ENCODE measurements at places on chromosomes 12 and 14.

DNA sequence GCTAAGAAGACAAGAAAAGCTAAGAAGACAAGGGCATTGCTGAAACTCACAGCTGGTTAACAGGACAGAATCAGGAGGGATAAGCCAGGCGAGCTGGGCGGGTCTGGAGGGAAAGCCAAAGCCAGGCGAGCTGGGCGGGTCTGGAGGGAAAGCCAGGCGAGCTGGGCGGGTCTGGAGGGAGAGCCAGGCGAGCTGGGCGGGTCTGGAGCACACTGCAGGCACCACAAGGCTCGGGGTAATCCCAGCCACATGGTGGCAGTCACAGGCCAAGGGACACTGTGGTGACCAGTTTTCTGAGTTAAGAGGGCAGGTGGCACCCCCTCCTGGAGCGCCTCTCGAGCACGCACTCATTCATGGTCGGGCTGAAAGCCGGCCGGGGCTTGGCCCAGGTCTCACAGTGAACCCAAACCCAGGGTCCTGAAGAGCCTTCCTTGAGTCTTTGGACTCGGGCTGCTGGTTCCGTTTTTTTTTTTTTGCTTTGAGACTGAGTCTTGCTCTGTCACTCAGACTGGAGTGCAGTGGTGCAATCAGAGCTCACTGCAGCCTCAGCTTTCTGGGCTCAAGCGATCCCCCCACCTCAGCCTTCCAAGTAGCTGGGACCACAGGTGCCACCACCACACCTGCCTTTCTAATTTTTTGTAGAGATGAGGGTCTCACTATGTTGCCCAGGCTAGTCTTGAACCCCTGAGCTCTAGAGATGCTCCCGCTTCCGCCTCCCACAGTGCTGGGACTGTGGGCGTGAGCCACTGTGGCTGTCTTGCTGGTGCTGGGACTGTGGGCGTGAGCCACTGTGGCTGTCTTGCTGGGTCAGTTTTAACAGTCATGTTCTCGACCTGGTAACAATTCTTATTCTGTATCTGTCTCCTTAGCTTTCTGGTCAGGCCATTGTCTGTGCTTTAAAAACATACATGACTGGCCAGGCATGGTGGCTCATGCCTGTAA is 40.2 kb downstream of the HSP90AA1 start:
- peak; percentile 80 for DNase-seq

DNA sequence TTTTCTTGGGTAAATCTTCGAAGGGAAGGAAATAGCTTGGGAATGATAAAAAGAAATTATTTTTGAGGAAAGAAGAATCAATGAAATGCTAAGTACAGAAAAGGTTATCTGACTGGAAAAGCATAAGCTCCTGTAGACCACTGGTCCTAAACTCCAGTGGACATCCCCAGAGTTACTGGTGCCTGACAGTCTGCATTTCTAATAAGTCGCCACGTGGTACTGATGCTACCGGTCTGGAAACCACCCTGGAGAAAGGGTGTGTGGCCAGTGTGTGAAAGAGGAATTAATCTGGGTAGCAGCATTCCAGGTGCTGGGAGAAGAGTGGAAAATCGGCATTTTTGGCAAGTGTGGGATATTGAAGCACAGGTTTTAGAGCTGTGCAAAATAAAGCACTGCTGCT is 73.3 kb downstream of the FBXW8 start:
- DNase-seq, result no peak

DNA sequence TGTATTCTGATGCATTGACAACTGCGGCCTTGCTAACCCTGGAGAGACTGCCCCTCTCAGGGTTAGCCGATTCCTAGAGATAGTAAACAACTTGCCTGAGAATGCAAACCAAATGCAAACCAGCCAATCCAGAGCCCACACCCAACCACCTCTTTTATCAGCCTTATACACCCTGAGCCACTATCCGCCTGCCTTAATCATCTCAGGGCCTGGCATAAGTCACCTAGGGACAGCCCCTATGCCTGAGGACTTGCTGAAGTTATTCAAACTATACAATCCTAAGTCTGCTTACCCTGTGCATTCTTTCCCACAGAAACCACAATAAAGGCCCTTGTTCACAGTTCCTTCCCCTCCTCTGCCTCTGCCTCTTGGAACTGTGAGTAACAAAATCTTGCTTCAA is 177.2 kb downstream of the KCNA5 start:
- DNase-seq, result no peak

DNA sequence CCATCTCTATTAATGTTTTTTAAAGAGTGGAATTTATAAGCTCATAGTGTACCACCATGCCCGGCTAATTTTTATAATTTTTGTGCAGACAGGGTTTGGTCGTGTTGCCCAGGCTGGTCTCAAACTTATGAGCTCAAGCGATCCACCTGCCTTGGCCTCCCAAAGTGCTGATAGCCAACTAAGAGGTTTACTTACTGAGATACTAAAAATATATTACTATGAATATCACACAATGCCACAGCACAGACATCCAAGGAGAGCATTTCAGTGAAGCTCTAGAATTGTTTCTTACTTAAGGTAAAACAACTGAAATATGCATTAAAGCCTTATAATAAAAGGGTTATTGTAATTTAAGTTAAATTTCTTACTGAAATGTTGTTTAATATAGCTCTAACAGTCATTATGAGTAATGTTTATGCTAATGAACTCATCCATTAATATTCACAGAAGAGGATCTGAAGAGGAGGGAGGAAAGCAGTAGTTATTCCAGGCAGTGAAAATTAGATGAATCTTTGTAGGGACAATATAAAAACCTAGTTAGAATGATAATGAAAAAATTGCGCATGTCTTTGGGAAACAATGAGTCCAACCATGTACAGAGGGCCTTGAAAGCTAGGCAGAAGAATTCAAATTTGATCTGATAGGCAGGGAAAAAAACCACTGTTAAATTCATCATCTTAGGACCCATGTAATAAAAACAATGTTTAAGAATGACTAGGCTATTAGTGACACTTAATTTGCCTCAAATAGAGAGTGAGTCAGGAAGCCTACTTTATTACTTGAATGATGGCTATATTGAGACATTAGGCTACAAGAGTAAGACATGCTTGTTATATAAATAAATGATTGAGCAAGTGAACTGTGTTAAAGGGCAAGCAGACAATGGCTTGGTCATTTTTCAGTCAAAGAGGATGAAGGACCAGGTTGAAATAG is 99.2 kb downstream of the SLC41A2 start:
- DNase-seq, result peak; percentile 39
